HuH-7 (cell line): ENCODE measurements at places on chromosomes 11 and 22.

- DNase-seq = peak; percentile 87
Measured at GRCh38 chr11:73335204-73335923, 27.3 kb downstream of the ARHGEF17 start.

- no peak for DNase-seq
Measured at GRCh38 chr11:68444566-68444965, 16.0 kb upstream of the PPP6R3 start.

DNA sequence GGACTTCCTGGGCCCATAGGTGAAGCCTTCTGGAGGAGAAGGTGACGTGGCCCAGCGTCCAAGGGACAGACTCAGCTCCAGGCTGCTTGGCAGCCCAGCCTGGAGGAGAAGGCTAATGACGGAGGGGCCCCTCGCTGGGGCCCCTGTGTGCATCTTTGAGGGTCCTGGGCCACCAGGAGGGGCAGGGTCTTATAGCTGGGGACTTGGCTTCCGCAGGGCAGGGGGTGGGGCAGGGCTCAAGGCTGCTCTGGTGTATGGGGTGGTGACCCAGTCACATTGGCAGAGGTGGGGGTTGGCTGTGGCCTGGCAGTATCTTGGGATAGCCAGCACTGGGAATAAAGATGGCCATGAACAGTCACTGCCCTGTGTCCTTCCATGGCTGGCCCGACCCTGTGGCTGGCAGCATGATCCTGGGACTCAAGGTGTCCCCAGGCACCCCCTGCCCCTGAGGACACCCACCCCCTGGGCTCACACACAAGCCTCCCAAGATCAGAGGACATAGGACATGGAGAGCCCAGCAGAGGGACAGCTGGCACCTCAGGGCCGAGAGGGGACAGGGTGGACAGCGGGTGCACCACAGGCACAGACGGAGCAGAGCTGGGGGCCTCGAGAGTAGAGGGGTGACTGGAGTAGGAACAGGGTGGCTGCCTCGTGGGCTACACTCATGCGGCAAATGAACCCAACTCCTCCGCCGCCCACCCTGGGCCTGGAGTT, 10.1 kb downstream of the SIGIRR start:
- DNase-seq = no peak

DNA sequence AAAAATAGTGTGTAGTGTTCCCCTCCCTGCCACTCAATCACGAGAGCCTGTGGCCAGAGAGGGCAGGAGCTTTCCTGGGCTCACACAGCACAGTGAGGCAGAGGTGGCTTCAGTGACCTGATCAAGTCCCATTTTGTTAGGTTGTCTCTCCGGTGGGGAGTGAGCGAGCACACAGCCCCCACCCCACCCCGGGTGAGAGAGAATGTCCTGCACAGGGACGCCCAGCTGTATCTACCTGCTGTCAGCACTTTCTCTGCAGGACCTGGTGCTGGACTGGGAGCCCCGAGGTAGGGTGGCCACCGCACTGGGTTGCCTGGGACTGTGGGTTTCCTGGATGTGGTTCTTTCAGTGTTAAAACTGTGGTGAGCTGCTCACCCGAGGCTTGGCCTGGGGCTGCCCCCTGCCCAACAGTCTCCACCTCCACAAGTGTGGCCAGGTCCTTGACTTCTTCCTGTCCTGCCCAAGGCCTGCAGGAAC, 6.1 kb downstream of the CAPN5 start:
- DNase-seq = no peak

- DNase-seq = no peak
Measured at GRCh38 chr11:36507824-36508489, 2.1 kb downstream of the TRAF6 start.

GRCh38 chr11:34346551-34346950, 11.3 kb downstream of the ABTB2 start:
- no peak for DNase-seq

DNA sequence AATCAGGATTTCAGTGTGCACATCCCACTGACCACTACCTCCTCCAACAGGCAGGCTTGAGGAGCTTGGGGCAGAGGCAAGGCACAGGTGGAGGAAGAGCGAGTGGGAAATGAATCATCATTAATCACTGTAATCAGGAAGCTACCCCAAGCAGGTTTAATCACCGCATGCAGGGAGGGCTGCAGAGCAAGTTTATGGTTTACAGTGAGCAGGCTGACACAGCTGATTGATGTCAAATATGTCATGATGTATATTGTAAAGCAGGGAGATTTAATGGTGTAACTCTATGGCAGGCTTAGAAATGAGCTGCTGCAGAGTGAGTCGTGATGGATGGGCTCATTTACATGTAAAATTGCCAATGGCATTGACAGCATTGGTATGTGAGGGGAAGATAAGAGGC, 441.0 kb downstream of the NTM start:
- no peak for DNase-seq

DNA sequence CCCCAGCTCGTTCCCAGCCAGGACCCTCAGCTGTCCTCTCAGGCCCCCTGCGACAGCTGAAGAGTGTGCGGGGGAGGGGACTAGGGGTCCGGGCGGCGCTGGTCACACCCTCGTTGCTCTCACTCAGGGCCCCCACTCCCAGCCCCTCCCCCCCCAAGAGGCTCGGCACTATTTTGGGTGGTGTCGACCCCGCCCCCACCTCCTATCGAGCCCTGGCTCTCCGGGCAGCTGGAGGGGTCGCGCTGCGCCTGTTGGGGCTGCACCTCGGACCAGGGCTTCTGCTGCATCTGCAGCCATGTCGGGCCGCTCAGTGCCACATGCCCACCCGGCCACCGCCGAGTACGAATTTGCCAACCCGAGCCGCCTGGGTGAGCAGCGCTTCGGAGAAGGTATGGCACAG, at the start of gene HSPB2:
TSS of gene HSPB2 (plus strand) at position 200 of the 400 bp plus-strand sequence. CDS start at position 296, 96 bp downstream.
- no peak for DNase-seq

GRCh38 chr11:31340903-31341572, 28.5 kb downstream of the DCDC1 start:
- DNase-seq = peak; percentile 39

GRCh38 chr22:22070371-22070824, 87.8 kb upstream of the TOP3B start:
- no peak for DNase-seq

DNA sequence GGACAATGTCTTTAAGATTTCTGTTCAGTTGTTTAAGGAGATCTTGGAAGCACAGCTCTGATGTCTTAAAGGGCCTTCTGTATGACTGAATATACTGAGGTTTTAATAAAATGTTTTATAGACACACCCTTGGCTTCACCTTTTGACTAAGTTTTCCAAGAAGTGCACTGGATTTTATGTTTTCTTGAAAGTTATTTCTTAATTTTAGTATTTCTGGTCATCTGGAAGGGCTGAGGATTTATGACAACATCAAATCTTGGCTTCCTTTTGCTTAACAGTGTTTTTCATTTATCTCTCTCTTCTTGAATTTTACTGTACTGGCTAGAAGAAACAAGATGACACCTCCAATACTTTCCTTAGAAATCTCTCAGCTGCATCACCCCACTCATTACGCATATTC, 2423.4 kb downstream of the LRRC4C start:
- DNase-seq = no peak

DNA sequence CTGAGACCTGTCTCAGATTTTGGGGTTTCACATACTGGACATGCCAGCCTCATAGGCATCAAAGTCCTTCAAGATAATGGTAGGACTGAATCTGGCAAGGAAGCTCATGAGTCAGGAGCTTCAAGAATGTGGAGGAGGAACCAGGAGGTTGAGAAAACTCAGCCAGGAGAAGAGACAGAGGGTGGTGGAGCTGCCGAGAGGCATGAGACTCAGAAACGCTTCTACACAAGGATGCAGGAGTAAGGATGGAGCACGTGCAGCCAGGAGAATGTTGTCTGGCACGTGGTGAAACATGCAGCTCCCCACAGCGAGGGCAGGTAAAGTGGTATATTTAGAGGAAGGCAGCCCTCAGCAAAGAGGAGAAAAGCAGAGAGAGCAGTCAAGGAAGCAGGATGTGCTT, 148.7 kb upstream of the ISX start:
- DNase-seq = no peak

DNA sequence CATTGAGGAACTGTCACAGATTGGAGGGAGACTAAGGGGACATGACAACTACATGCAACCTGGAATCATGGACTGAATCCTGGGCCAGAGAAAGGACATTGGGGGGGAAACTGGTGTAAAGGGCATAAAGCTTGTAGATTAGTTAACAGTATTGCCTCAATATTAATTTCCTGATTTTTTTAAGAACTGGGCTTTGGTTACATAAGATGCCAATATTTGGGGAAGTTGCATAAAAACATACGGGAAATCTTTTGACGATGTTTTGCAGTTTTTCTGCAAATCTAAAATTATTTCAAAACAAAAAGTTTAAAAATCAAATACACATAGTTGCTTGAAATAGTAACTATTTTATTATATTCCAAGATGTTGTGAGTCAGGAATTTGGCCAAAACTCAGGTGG, 2.9 kb upstream of the FOLR3 start:
- DNase-seq = no peak

DNA sequence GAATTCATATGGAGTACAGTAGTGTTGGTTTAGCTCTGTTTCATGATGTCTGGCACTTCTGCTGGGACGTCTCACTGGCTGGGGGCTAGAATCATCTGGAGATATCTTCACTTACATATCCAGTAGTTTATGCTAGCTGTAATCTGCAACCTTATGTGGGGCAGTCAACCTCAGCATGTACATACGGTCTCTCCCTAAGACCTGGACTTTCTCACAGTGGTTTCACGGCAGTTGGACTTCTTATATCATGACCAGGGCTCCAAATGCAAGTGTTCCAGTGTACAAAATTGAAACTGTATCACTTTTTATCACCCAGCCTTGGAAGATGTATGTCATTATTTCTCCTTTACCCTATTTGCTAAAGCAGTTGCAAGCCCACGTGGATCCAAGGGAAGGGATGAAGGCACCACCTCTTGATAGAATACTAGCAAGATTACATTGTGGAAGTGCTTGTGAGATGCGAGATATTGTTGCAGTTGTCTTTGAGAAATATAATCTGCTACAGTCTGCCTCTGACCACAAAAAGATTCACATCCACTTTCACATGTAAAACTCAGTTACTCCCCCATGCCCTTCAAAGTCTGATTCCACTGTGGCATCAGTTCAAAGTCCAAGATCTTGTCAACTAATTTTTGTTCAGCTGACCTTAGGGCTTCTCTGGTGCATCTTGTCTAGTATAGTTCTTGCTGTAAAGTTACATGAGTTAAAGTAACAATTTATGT, 316.6 kb upstream of the NCAM1 start:
- DNase-seq = no peak

DNA sequence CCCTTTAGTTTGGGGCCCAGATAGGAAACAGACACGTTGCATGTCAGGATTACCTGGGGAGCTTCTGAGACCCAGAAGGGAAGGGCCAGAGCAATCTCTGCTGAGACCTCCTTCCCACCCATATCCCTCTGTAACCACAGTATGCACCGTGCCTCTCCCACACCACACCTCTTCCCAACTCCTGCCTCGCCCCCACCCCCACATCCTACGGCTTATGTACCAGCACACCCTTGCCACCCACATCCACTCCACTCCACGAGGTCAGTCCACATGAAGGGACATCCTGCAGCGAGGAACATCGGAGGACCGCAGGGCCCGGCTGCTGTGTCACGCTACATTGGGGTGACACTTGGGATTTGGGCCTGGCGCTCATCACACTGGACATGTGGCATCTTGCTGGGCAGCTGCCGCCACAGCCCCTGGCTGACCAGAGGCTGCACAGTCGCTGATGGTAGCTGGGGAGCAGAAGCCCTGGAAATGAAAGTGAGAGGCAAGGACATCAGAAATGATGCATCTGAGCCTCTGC, 118.3 kb upstream of the LMO1 start:
- DNase-seq = no peak

DNA sequence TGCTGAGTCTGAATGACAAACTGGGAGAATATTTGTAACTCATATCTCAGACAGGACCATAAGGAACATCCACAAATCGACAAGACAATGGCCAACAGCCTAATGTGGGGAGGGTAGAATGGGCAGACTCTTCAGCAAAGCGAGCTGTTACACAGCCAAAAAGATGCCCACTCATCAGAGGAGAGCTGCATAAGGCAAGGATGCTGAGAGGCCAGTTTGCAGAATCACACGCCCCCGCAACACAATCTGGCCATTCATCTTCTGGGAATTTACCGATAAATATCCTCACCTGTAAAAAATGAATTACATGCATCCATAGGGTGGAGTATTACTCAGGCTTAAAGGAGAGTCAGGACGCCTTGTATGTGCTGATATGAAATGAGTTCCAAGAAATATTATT, 57.5 kb upstream of the SLC22A12 start:
- DNase-seq = no peak

GRCh38 chr11:72493426-72494108, 59.2 kb upstream of the CLPB start:
- no peak for DNase-seq

GRCh38 chr11:16052750-16053149, 303.6 kb downstream of the SOX6 start:
- no peak for DNase-seq

DNA sequence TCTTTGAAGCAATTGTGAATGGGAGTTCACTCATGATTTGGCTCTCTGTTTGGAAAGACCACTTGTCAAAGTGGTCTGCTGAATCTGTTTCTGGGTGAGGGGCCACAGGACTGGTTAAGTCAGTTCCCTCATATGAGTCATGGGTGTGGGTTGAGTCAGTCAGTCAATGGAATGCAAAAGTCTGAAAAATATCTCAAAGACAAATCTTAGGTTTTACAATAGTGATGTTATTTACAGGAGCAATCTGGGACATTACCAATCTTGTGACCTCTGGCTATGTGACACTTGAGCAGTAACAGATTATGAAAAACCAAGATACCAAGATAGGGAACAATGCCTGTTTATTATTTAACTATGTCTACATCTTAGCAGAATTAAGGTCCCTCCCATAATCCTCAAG, 311.6 kb downstream of the AASDHPPT start:
- DNase-seq = no peak

DNA sequence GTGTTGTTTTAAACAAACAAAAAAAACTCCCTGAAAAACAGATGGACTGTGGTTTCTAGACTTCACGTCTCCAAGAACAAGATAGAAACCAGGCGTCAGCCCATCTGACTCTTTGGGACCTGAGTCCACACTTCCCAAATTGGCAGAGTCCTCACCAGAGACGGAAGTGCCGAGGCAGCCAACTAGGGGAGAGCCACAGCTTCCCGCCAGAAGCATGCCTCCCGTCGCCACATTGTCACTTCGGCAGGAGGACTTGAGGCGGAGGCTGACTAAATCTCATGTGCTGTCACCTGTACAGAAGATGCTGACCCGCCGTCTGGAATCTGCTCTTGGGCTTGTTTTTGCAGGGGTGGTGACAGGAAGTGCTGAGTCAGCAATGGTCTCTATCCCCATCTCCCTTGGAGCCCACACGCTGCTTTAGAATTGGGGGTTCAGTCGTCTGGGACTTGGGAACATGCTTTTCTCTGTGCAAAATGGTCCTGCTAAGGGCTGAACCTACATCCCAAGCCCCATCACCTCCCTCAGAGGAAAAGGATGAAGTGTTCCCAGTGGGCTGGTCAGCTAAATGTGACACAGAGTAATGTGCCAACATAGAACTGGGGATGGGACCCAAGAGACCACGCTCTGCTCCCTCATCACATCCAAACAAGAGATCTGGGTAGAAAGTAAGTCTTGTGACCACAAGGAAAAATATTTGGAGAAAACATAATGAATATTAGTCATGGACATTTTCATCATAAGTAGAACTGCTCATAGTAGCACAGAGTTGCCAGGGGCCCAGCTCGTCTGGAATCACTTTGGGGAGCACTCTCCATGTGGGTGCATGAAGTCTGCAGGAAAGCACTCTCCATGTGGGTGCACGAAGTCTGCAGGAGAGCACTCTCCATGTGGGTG, 152.9 kb downstream of the SNX19 start:
- no peak for DNase-seq
